Cortex of kidney (tissue), 1 donor: ENCODE measurements at places on chromosomes 12 and 14.

DNA sequence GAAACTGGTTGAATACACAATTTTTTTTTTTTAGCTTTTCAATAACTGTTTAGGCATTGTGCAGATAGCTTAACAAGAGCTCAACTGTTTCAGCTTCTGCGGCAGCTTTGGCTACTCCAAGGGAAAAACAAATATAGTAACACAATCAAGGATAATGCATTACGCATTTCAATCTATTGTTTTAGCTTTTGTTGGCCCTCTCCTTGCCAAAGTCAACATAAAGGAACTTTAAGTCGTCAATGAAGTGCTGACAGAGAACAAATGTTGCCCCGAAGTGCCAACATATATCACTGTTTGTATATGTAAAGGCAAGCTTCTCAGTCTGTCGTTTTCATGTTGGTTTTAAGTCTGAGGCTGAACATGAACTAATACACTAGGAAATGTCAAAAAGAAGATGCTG lies 1087.4 kb upstream of the FLRT2 start:
- no peak for DNase-seq

DNA sequence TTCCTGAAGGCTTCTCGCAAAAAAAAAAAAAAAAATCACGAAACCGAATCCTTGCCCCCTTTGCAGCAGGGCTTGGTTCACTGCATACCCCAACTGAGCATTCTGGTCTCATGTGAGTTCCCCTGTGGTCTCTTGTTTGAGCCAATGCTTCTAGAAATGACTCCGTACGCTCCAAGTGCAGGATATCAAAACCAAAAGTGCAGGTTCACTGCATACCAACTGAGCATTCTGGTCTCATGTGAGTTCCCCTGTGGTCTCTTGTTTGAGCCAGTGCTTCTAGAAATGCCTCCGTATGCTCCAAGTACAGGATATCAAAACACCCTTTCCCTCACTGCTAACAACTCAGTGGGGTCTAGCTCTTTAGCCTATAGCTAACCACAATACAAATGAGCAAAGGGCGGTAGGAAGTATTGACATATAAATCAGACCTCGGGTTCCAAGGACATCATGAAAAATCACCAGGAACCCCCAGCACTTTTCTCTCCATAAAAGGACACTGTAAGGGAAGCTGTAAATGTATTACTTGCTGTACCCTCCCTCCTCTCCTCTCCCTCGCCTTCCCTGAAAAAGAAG lies 206.3 kb upstream of the NOS1 start:
- DNase-seq, result no peak

DNA sequence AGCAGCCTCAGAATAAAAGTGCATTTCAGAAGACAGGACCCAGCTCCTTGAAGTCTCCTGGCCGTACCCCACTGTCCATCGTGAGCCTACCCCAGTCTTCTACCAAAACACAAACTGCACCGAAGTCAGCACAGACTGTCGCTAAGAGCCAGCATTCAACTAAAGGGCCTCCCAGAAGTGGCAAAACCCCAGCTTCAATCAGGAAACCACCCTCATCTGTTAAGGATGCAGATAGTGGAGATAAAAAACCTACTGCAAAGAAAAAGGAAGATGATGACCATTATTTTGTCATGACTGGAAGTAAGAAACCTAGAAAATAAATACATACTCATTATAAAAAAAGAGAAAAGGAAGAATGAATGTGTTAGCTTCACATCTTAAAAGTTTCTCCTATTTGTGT lies 51.1 kb downstream of the GAS2L3 start:
- DNase-seq, result no peak

DNA sequence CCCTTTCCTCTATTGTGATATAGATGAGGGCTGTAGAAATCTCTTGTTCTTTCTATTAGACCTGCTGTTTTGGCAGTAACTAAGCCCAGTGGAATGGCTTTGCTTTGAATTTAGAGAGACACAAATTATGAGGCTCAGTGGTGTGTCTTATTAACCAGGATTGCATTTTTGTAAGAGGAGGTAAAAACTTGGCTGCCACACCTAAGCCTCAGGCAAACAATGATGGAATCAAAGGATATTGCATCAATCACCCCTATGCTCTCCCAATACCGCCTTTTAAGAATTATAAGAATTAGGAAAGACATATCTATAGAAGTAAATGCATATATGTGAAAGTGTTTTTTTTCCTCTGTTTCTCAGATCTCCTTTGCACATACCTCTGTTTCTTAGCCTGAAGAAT lies 63.3 kb downstream of the ACSS3 start:
- DNase-seq, result no peak

- DNase-seq, result no peak
These were observed 3.9 kb upstream of the FGF23 start for GRCh38 chr12:4383304-4383865.

DNA sequence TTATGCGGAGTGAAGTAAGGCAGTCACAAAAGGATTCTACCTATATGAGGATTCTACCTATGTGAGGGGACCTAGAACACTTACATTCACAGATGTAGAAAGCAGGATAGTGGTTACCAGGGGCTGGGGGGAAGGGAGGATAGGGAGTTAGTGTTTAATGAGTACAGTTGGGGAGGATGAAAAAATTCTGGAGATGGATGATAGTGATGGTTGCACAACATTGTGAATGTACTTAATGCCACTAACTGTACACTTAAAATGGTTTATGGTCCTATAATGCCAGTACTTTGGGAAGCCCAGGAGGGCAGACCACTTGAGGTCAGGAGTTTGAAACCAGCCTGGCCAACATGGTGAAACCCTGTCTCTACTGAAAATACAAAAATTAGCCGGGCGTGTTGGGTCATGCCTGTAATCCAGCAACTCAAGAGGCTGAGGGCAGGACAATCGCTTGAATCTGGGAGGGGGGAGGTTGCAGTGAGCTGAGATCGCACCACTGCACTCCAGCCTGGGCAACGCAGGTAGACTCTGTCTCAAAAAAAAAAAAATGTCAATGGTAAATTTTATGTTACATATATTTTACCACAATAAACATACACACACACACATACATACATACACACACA lies 25.4 kb downstream of the SVOP start:
- no peak for DNase-seq

DNA sequence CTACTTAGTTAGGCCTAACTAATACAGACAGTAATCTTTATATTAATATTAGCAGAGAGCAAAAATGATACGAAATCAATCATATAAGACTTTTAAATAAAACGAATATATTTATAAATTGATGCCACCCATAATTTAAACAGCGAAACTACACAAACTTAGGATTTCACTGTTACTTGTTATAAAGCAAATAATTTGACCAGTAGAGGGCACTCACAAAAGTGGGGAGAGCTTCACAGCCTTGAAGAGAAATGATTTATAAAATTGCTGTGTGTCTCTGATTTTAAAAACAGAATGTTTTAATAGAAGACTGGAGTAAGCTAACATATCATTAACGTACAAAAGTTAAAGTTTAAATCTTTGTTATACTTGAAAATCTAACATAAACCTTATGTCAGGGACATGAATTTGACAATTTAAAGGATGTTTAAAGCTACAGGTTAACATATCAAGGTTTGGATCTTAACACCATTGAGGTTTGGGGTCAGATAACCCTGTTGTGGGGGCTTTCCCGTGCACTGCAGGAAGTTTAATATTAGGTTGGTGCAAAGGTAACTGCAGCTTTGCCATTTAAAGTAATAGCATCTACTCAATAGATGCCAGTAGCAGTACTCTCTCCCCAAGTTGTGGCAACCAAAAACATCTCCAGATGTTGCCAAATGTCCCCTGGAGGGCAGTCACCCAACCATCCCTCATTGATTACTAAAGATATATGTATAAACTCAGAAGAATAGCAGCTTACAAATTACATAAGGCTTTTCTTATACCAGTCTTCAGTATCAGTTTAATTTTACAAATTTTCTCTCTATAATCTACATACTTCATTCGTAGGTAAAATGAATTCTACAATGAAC lies 9.3 kb downstream of the KRAS start:
- no peak for DNase-seq

GRCh38 chr12:24200010-24200409 lies 250.5 kb upstream of the SOX5 start:
- DNase-seq, result no peak

GRCh38 chr12:5138256-5138655 lies 94.6 kb downstream of the KCNA5 start:
- DNase-seq, result no peak

DNA sequence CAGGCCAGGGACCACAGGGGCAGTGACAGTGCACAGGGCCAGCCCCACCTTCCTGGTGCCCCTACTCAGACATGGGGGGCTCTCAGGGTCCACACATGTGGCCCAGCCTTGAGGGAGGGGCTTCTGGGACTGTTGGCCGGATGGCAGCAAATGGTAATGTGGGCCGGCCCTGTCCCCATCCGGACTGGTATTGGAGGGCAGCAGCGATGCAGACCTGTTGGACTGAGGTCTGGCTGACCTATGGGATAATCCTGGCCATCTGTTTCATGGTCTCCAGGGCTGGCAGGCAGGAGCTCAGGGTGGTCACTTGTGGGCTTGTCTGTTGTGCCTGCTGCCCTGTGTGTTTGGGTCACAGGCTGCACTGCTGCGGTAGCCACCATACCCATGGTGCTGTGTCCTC lies 387.5 kb downstream of the TMEM121 start:
- no peak for DNase-seq

DNA sequence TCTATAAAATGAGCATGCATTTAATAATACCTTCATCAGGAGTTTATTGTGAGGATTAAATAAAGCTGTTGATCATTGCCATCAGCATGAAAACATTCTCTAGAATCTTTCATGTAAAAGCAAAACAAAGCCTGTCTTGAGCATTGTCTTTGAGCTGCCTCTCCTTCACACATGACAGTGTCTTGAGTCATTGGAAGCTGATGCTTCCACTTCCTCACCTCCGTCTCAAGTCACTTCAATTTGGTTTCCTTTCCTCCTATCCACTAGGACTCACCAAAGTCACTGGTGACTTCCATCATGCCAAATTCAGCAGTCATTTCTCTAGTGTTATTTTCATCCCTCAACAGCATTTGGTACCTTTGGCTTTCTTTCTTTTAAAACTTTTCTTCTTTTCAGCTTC lies 31.6 kb upstream of the MYBPC1 start:
- DNase-seq, result no peak

GRCh38 chr12:22313286-22313962 lies 21.1 kb downstream of the ST8SIA1 start:
- DNase-seq, result no peak
